ENCODE measurements at places on chromosomes 7 and 10.
A peak's percentile ranks its signal among the peaks of the same experiment; 100 is the strongest.

- no peak overlapping the region for H3K27ac ChIP-seq
- no peak overlapping the region for H3K4me3 ChIP-seq
- H3K36me3 ChIP-seq: peaks cover 7% of the 10 kb centered on the region
- H3K4me1 ChIP-seq: no peaks in the 10 kb centered on the region
- DNase-seq: no peak
These were observed 21.5 kb upstream of the TARP start for GRCh38 chr7:38294926-38295325.

GRCh38 chr7:93964813-93965212, 39.3 kb downstream of the BET1 start:
- H3K27me3 ChIP-seq: no peaks in the 10 kb centered on the region
- DNase-seq: no peak
- no peak overlapping the region for H3K4me3 ChIP-seq

- H3K4me1 ChIP-seq: peaks cover 54% of the 10 kb centered on the region
- no peak overlapping the region for H3K27ac ChIP-seq
- DNase-seq: no peak
- peaks cover 2% of the 10 kb centered on the region for H3K36me3 ChIP-seq
These were observed 43.7 kb downstream of the MKLN1 start for GRCh38 chr7:131371411-131371810.

GRCh38 chr10:132618158-132618919, 80.8 kb downstream of the INPP5A start:
- no peak overlapping the region for H3K27ac ChIP-seq
- no peak for DNase-seq
- H3K4me1 ChIP-seq: peaks cover 17% of the 10 kb centered on the region
- H3K36me3 ChIP-seq: peaks cover 14% of the 10 kb centered on the region
- no peak overlapping the region for H3K4me3 ChIP-seq
- no peaks in the 10 kb centered on the region for H3K27me3 ChIP-seq

DNA sequence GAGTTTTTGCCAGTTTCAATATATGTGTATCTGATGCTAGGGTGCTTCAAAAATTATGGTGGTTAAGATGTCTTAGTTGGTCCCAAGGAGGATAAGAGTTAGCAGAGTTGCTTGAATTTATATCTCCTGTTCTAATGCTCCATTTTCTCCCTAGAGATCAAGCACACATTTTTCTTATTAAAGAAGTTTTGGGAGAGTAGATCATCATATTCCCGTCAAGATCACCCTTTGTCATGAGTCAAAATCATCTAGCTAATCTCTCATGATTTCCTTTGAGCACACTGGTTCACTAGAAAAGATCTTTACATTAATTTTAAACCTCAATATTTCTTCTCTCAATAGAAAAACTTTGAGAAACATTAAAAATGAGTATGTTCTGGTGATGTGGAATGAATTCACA, 429.9 kb upstream of the SEMA3A start:
- H3K4me1 ChIP-seq: no peaks in the 10 kb centered on the region
- no peak overlapping the region for H3K27ac ChIP-seq
- H3K27me3 ChIP-seq: no peaks in the 10 kb centered on the region
- no peak for DNase-seq
- no peak overlapping the region for H3K4me3 ChIP-seq

DNA sequence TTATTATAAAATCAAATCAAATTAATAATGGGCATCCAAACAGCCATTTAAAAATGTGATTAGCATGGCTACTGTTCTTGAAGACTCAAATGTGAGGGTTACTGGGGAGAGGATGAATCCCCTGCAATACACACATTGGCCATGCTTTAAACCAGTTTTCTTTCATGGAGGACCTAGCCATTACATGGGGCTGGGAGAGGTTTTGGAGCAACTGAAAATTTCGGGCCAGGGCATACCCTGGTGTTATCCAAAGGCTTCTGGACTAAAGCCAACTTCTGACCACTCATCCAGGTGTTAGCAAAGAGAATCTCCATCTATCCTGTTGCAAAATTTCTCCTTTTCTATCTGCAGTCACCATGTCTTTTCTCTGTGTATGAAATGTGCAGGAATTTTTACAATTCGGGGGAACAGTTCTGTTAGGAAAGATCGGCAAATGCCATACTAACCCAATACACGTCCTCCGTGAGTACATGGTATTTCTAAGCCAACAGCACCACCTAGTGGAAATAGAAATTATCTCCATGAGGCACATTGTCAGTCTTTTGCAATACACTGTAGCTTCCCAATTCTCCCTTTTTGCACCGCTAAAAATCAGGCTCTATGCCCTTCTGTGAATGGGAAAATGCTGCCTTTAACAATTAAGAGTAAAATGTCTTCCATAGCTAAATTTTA, 47.0 kb upstream of the ZNF107 start:
- H3K27me3 ChIP-seq: no peaks in the 10 kb centered on the region
- H3K4me3 ChIP-seq: no peak overlapping the region
- no peak overlapping the region for H3K27ac ChIP-seq
- DNase-seq: no peak

DNA sequence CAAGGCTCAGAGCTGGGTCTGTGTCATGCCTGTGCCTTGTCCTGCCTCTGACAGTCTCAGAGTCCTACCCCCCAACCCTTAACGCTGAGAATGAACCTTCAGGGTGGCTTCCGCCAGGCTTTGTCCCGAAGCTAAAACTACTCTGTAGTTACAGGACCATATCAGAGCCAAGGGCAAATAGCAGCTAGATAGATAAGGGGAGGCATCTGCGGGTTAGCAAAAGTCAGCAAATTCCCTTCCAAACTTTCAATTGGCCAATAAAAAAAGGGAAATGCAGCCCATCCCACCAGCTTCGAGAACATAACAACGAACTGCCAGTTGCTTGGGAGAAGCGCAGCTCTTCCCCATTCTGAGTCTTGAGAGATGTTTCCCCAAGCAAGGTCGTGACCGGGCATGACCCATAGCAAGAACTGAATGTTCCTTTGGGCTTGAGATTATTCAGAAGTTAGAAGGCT, 17.7 kb downstream of the CCL24 start:
- H3K4me3 ChIP-seq: no peak overlapping the region
- H3K27me3 ChIP-seq: peaks cover 34% of the 10 kb centered on the region
- no peak overlapping the region for H3K27ac ChIP-seq
- no peaks in the 10 kb centered on the region for H3K4me1 ChIP-seq
- no peak for DNase-seq
- peaks cover 2% of the 10 kb centered on the region for H3K36me3 ChIP-seq

DNA sequence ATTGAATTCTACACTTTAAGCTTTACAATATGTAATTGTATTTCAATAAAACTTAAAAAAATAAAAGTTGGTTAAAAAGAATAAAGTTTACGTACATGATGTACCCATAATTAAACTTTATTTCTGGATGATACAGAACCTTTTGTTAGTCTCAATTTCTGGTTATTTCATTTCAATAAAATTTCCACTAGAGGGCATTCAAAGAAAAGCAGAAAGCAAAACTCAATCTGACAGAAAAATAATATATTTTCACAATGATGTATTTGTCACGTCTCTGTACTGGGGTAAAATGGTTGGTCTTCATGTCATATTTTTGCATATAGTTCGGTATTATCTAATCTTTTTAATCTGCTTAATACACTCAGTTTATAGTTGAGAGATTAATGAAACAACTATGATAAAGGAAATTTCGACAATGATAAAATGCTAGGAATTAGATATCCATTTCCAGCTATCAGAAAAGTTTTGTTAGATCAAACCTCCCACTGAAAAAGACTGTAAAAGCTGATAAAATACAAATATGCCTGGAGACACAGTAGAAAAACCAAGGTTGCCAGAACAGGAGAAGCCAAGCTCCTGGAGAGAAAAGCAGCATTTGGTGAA, 27.4 kb downstream of the ASZ1 start:
- no peaks in the 10 kb centered on the region for H3K27me3 ChIP-seq
- H3K27ac ChIP-seq: no peak overlapping the region
- H3K36me3 ChIP-seq: no peaks in the 10 kb centered on the region

DNA sequence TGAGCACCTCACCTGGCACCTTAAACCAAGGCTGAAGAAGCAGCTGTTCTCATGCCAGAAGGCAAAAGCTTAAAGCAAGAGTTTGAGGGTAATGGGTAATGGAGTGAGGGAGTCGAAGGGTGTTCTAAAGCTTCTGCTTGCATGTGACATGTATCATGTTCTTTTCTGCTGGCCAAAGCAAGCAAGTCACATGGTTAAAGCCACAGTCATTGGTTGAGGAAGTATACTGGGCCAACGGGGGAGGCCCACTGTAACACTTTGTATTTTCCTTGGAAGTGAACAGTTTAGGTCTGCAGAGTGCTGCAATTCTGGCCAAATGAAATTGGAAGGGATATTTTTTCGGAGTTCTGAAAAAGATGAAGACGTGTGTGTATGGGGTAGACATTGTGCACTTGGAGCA, 75.7 kb downstream of the REEP3 start:
- H3K27ac ChIP-seq: no peak overlapping the region
- H3K27me3 ChIP-seq: no peaks in the 10 kb centered on the region
- no peak for DNase-seq

DNA sequence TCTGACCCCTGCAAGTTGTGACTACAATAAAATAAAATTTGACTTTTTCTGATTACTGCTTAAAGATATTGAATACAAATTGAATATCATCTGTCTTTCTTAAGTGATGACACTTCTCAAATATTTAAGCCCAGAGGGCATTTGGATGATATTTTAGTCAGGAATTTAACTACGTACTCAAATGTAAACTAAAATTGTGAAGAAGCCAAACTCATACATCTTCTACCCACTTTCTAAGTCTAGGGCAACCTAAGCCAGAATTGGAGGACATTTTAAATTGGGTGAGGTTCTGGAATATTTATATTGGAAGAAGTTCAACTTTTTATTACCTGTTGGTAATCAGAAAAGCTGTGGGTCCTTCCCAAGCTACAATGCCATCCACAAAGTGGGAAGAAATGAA, 149.1 kb upstream of the WDR11 start:
- H3K27me3 ChIP-seq: no peaks in the 10 kb centered on the region
- H3K4me3 ChIP-seq: no peak overlapping the region
- no peak for DNase-seq
- H3K27ac ChIP-seq: no peak overlapping the region
- no peaks in the 10 kb centered on the region for H3K36me3 ChIP-seq

DNA sequence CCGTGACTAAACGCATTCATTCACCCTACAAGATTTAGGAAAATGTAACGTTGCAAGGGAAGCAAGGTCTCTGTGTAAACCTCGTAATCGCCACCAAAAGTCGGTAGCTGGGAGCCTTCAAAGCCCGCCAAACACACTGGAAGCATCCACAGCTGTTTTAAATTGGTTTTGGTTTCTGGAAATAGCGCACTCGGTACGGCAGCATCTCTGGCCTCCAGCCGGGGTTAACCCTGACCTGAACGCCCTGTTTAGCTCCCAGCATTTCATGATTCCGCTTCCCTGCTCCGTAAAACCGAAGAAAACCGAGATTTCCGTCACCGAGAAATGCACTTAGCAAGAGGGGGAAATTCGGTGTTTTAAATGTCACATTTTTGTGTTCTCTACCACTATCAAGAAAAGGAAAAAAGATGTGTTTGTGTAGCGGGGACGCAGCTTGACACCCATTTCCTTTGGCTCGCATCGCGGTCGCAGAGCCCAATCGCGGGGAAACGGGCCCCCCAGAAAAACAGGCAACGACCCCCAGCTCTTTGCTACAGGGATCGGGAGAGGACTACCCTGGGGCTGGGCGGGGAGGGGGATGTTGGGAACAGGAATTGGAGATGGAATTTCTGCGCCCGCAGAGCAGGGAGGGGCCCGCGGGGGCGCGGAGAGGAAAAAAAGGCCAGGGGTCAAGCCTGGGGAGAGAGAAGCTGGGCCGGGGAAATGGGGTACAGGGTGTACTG, 646 bp downstream of the SGCE start:
- peaks cover 21% of the 10 kb centered on the region for H3K4me1 ChIP-seq
- no peak for DNase-seq
- peak overlapping the region; percentile 78 for H3K4me3 ChIP-seq

DNA sequence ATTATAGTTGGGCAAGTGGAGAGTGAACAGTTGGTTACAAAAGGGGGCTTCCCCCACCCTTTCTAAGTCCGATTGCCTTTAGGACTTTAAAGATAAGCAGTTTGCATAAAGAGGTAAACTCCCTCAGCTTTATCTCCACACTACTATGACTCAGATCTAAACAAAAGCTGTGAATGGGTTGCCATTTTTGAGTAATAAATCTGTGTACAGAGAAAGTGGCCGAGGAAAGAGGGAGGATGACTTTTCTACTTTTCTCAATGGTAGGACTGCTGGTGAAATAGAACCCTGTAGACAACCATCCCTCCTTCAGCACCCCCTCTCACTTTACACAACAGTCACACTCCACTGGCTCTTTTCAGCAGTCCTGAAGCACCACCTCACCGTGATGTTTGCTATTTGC, 71.2 kb downstream of the DNMBP start:
- H3K36me3 ChIP-seq: no peaks in the 10 kb centered on the region
- no peaks in the 10 kb centered on the region for H3K27me3 ChIP-seq
- no peak overlapping the region for H3K4me3 ChIP-seq
- H3K4me1 ChIP-seq: peaks cover 5% of the 10 kb centered on the region

DNA sequence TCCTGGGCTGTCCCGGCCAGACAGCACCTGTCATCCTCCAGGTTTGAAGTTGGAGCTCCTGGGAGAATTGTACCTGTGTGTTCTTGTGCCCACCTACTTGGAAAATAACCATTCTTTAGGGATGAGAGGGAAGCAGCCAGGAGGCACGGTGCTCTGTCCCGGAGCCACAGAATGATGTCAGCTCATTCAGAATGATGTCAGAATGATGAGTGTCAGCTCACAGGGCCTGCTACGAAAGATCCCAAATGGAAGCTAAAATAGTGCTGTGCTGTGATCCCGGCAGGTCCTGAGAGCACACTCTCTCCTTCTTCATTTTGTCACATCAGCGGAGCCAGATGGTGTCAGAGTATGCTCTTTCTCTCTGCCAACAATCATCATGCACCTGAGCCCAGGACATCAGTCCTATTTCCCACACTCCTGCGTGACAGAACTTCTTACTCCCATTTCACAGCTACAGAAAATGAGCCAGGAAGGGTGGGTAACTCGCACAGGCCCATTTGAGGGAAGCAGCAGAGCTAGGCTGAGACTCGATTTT, 8.3 kb downstream of the ABCA13 start:
- no peaks in the 10 kb centered on the region for H3K4me1 ChIP-seq
- no peak overlapping the region for H3K4me3 ChIP-seq

DNA sequence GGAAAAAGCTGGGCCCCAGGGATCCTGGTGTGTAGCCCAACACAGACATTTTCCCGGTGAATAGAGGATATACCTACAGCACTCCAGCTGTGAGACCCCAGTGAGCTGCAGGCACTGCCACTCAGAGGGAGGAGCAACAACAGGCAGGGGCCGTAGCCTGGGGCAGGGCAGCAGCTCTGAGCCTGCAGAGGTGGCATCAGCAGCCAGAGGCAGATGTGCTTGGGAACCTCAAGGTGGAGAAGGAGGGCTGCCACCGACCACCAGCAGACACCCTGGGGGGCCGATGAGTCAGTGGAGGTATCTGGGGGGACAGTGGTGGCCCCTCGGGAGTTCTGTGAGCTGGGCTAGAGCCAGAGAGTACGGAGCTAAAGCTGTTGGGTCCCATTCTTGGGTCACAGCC, 110.2 kb upstream of the GDF10 start:
- H3K27ac ChIP-seq: no peak overlapping the region
- DNase-seq: no peak
- peaks cover 4% of the 10 kb centered on the region for H3K4me1 ChIP-seq
- H3K27me3 ChIP-seq: no peaks in the 10 kb centered on the region
- no peak overlapping the region for H3K4me3 ChIP-seq
